Fibroblast of upper back skin (primary cell): ENCODE measurements at places on chromosomes 3 and 15.

DNA sequence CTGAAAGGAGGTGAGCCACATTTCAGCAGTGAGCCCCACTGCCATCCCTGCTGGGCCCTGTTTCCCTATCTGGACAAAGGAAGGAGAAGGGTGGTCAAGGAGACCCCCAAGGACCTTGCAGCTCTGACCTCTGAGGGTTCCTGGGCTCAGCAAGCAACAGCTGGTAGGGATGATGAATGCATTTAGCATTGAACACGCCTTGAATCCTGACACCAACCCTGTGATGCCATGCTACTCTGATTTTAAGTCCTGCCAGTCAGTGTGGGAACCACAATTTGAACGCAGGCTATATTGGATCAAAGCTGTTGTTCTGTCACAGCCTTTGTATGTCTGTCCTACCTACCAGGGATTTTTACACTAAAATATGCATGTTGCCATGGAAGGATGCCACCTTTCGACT, 6.5 kb downstream of the MPI start:
- DNase-seq: no peak

DNA sequence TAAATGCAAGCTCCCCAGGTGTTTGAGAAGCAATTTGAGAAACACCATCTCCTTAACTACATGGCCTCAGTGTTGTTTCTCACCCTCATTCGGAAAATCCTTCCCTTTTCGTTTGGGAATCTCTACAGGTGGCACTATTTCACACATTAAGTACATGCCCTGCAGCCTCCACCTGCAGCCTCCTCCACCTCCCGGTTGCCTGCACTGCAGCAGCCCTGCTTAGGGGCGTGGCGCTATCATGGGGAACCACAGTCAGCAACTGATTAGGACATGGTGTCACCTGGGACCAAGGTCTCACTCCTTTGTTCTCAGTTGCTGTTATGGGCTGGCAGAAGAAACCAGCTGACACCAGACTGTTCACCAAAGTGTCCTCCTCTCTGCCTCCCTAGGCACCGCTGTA, 11.7 kb upstream of the ZNF774 start:
- no peak for DNase-seq

DNA sequence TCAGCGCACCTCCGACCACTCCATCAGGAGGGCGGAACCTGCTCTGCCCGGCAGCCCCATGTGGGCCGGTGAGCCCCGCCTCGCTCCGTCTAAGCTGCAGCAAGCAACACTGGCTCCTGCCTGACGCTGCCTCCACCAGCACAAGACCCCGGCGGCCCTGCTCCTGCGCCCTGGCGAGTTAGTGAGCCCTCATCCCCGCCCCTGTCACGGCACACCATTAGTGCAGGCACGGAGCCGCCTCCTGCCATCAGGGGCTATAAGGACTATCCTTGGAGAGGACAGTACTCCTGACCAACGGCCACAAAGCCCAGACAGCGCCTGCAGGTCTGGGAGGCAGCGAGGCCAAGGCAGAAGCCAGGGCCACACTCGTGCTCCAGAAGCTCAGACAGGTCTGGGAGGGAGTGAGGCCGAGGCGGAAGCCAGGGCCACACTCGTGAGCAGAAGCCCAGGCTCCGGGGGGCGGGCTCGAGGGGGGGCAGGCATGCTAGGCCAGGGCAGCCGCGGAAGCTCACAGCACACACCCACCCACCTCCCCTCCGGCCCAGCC, 39.4 kb downstream of the TNK2 start:
- no peak for DNase-seq

GRCh38 chr3:14631687-14632441, 19.7 kb upstream of the CCDC174 start:
- DNase-seq: no peak

GRCh38 chr3:131072845-131073244, 46.2 kb downstream of the NEK11 start:
- DNase-seq: peak; percentile 28

DNA sequence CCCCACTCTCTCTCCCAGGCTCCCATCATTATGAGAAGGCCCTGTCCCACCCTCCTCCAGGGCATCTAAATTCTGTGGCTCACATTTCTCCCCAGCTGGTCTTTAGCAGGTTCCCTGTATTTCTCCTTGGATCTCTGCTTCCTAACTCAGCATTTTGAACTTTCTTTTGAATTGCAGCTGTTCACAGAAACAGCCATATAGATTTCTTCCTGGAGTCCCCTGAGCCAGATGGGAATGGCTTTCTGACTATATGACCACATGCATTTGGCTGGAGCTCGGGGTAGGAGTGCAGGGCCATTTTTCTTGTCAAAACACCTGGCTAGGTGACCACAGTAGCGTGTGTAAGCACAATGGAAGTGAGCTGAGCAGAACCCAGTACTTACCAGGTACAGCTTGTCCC, 22.0 kb downstream of the RBP2 start:
- DNase-seq: no peak

- no peak for DNase-seq
These were observed 168.2 kb upstream of the NR2F2 start for GRCh38 chr15:96162322-96162721.

DNA sequence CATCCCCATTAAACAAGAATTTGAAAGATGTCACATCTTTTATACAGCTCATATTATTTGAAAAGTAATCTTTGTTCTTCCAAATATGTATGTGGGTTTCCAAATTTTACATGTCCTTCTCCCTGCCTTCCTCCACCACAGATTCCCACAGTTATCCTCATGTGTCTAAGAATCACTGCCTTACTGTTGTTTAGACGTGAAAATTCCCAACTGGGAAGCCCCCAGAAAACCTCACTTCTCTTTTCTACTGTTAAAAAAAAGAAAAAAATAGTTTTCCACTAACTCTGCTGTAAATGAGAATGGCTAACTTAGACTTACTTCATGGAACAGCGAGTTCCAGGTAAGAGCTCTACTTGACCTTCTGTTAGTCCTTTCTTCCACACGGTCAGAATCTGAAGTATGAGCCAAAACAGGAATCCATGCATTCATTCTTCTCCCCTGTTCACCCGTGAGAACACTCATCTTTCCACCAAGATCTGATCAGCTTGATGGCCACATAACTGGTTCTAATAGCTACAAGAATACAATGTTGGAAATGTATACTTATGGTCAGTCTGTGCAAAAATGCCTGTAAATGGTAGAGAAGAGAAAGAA, 17.9 kb upstream of the CSTA start:
- DNase-seq: no peak

- DNase-seq: peak; percentile 67
These were observed 96.7 kb upstream of the KCNMB2 start for GRCh38 chr3:178439504-178439903.

DNA sequence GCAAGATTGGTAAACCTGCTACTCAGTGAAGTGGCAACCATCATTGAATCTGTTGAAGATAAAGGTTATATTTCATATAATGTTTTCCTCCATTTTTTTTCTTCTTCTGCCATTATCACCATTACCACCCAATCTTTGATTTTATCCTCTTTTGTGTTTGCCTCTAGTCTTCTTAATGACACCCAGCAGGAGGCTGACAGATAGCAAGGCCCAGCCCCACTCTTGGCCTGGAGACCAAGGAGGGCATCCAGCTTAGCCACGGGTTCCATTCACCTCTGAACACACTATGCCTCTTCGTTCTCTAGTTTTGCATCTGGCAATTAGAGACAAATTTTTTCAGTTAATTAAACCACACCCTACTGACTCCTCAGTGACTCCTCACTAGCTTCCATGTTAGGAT, 129.7 kb downstream of the TPRG1 start:
- DNase-seq: no peak

- DNase-seq: no peak
These were observed 36.9 kb upstream of the LACTB start for GRCh38 chr15:63084806-63085205.

- peak; percentile 43 for DNase-seq
These were observed 1.4 kb downstream of the PTPRG start for GRCh38 chr3:61562721-61563312.

DNA sequence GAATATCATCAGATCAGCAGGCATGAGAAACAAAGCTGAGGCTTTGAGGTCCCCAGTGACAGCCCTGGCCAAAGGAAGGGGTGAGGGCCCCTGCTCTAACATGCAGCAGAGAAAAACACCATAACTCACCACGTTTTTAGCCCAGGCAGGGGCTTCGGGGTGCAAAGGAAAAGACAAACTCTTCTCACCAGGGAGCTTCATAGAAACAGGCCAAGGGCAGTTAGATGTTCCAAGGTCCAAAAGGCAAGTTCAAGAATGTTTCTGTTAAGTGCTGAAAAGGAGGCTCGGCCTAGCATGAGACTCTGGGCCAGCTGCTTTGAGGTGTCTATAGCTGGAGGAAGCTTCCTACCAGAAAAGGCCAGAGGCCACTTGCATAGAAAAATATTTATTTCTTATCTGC, 608.4 kb upstream of the CFAP20DC start:
- DNase-seq: no peak

- DNase-seq: peak; percentile 23
These were observed 81.2 kb downstream of the NEK11 start for GRCh38 chr3:131107637-131108433.

DNA sequence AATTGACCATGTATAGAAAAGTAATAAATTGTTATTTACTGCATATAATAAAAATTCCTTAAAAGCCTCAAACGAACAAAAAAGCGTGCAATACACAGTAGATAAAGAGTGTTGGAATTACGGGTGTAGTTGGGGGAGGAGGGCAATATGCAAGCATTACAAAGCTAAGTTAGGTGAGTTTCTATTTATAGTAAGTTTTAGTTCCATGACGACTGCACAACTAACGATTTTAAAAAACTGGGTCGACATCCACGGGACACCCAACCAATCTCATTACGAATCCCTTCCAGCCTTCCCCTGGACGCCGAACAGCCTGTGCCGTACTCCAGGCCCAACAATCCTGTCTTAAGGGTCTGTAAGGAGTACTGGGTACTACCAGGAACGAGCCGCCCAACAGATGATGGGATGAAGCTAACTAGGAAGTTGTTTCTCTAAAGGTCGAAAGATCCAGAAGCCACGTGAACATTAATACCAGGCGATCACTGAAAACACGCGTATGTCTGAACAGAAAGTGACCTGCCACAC, 677 bp downstream of the POLQ start:
- no peak for DNase-seq

DNA sequence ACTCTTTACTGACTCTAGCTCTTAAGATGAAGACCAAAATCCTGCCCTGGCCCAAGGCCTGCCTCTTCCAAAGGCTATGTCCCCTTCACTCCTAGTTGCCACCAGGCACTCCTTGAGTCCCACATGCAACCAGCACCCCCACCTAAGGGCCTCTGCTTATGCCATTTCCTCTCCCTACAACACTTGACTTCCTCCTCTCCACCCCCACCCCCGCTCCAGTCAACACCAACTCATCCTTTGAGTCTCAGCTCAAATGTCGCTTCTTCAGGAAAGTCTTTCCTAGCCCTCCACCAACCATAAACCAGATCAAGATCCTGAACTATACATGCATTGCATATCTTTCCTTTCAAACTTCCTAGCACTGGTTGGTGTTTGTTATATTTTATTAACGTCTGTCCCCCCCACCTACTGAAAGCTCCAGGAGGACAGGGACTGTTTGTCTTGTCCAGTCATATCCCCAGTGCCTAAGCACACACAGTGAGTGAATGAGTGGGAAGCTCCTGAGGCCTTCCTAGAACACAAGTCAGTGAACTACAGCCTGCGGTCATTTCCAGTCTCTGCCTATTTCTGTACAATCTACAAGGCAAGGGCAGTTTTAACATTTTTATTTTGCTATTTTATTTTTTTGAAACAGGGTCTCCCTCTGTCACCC, 7.3 kb downstream of the TBC1D2B start:
- DNase-seq: no peak

DNA sequence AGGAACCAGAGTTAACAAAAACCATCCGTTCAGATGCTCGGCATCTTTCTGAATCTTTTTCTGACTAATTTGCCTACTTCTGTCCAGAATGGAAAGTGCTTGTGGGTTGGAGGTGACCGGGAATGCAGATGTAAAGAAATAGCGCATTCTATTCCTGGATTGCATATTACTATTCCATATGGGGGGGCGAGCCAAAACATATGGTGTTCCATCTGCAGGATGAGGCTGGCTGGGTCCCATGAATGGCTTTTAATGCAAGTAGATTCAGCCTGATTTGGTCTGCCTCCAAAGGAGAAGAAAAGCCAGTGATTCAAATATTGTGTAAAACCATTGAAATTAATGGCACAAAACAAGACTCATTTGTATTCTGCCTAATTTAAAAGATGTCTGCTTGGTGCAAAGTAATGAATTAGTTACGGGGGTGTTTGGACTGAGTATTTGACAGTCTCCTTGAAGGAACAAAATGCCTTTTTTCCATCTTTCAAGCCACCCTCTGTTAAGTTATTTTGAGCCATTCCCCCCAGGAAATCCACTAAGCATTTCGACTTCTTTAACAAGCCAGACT, 99.0 kb downstream of the ST8SIA2 start:
- peak; percentile 71 for DNase-seq

DNA sequence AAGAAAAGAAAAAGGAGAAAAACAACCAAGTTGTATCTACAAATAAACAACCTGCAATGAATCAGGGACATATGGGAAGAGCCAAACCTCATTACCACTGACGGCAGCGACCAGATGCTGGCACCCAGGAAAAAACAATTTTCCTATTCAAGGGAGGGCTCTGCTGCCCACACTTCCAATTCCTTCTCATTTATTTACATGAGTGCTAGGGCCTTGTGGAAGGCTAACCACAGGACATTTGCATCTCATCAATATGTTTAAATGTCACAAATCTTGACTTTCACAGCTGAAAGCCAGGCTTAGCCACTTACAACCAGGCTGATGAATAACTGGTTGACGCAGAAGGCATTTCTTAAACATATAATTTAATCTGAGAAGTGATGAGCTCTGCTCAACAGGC, 36.0 kb downstream of the RFTN1 start:
- peak; percentile 44 for DNase-seq

- no peak for DNase-seq
These were observed 78.3 kb upstream of the HES1 start for GRCh38 chr3:194057570-194058188.

DNA sequence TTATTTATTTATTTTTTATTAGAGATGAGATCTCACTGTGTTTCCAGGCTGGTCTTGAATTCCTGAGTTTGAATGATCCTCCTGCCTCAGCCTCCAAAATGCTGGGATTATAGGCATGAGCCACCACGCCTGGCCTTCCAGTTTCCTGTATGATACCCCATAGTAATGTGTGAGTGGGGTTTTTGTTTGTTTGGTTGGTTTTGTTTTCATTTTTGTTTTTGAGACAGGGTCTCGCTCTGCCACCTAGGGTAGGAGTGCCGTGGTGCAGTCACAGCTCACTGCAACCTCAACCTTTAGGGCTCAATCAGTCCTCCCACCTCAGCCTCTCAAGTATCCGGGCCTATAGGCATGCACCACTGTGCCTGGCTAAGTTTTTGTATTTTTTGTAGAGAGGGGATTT, 30.9 kb downstream of the GOLM2 start:
- no peak for DNase-seq

- peak; percentile 45 for DNase-seq
These were observed 1322.7 kb upstream of the ALCAM start for GRCh38 chr3:104044002-104044401.

GRCh38 chr15:70018646-70019600, 78.8 kb downstream of the TLE3 start:
- no peak for DNase-seq
